ENCODE measurements at places on chromosomes 12 and 14.

GRCh38 chr14:103696070-103696402, 19.2 kb downstream of the XRCC3 start:
- DNase-seq: peak; percentile 37

DNA sequence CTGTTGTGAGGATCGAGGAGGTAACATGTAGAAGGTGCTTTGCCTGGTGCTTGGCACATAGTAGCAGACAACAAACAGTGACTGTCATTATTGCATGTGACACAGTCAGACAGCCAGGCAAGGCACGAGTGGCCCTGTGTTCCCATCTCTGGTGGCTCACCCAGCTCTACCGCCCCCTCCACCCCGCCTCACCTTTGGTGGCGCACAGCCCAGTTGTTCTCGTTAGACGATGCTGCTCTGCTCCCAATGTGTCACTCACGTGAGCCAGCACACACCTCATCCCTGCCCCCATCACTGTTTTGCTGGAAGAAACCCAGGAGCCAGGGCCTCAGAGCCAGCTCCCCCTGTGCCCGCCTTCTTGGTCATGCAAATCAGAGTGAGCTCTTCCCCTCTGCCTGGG, 113.3 kb downstream of the CALM1 start:
- DNase-seq: no peak

GRCh38 chr12:107356266-107356936, 263.1 kb upstream of the CRY1 start:
- DNase-seq: no peak

DNA sequence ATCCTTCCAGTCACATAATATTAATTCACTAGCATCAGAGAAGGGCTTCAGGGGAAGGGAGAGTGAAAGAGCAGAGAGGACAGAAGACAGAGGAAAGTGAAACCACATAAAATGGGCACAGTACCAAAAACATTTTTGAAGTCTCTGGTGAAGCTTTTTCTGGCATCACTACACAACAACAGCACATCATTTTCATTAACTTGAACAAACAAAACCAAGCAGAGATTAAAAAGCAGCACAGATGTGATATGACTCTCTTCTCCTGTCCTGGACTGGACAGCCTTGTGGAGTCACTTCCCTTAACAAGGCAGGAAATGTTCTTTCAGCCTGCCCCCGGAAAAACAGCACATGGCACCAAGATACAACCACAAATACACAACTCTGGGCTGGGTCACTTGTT, 112.0 kb downstream of the TSPAN8 start:
- DNase-seq: no peak

DNA sequence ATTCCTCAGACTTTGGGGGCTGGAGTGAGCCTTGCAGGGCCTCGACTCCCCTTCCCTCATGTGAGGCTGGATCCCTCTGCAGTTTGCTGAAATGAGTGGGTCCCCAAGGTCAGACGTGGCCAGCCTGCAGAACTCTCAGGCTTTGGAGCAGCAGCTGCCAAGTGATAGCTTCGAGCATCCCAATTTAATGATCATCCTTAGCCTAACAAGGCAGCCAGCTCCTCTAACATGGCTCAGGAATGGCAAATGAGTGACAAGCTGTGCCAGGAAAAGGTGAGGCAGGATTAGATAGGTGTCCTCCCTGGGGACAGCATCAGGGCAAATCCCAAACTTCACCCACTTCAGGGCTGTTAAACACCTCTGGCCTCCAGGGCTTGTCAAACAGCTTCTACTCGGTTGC, 130.7 kb upstream of the PWP1 start:
- no peak for DNase-seq

DNA sequence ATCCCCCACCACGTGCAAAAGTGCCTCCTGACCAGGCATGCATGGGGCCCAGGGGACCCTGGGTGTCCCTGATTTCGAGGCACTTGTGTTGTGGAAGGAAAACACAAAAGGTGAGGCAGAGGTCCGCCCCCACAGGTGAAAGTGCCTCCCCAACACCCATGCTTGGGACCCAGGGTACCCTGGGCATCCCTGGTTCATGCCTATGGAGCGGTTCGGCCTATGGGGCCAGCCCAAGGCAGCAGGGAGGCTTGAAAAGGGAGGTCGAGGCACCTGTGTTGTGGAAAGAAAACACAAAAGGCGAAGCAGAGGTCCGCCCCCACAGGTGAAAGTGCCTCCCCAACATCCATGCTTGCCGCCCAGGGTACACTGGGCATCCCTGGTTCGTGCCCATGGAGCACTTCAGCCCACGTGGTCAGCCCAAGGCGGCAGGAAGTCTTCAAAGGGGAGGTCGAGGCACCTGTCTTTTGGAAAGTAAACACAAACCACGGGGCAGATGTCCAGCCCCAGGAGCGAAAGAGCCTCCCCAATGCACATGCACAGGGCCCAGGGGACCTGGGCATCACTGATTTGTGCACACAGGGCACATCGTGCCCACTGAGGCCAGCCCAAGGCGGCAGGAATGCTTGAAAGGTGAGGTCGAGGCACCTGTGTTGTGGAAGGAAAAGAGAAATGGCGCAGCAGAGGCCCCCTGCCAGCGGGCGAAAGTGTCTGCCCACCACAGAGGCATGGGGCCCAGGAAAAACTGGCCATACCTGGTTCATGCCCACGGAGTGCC, 375.5 kb downstream of the ALG10 start:
- peak; percentile 1 for DNase-seq

GRCh38 chr12:52231305-52232202, 1.5 kb upstream of the KRT7 start:
- no peak for DNase-seq

- DNase-seq: peak; percentile 29
Observed at GRCh38 chr14:67526676-67527459, 6.2 kb upstream of the PLEKHH1 start.

DNA sequence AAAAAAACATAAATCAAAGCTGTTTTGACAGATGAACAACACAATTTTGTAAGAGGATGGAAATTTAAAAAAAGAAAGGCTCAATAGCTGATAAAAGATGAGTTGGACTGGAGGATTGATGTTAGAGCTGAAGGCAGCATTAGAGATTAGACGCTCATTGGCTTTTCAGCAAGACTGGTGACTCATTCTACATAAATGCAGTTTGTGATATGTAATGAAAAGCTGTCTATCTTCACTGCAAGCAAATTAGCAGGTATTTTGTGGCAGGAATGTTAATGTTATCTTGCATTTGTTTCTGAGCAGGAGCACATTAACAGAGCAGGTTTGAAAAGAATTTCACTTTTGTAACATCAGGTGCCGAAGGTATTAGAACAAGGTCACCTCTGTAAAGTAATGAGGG, 442.7 kb upstream of the NOVA1 start:
- DNase-seq: no peak

DNA sequence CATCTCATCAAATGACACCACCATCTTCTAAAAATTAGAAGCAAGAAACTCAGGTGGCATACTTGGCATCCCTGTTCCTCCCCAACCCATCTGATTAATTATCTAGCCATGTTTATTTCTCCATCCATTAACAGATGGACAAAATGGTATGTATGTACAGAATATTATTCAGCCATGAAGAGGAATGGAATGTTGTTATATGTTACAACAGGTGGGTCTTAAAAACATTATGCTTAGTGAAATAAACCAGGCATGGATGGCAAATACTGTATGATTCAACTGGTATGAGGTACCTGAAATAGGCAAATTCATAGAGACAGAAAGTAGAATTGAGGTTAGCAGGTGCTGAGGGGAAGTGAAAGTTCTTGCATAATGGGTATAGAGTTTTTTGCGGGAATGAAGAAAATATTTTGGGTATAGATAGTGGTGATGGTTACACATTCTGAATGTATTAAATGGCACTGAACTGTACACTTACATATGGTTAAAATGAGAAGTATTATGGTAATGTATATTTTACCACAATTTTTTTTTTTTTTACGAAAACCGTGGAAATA, 17.5 kb downstream of the YY1 start:
- DNase-seq: no peak

DNA sequence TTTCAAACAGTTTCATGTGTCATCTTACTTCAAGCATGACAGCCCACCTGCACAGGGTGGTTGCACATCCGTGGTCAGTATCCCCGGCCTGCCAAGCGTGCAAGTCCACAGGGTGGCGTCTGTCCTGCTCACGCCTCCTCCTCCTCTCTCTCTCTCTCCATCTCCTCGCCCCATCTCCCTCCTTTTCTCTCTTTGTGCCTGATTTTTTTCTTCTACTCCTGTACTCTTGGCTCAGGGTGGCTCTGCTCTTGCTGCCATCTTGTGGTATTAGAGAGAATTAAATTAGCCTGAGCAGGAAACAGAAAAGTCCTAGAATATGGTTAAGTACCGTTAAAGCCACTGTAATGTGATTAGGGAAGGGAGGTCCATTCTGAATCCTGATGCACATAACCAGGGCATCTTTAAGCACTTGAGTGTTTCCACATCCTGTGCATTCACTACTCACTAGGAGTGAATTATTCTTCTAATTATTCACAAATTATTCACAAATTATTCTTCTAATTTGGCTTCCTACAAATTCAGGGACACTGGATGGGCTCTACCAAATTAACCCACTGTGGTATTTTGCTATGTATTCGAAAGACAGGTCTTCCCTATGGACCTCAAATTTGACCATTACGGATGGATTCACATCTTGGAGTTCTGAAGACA, 25.5 kb upstream of the DTX1 start:
- DNase-seq: peak; percentile 33

GRCh38 chr14:59761851-59762250, 108.7 kb downstream of the RTN1 start:
- no peak for DNase-seq

DNA sequence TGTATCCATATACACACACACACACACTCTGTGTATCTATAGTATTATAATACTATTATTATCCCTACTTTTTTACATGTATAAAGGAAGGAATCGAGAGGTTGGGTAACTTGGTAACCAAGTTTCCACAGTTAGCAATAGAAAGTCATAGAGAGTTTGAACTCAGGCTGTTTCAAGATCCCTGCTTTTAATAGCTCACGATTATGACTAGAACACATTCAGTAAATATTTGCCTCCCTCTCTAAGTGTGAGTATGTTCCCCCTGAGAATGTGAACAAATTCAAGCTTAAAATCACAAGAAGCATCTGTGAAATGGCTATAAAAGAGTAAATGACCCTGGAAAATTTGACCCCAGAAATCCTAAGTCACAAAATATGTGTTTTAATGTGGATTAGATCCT, 11.0 kb upstream of the REP15 start:
- no peak for DNase-seq

GRCh38 chr12:17411662-17412061, 678.3 kb downstream of the RERGL start:
- no peak for DNase-seq

GRCh38 chr14:33068040-33068439, 129.4 kb downstream of the NPAS3 start:
- no peak for DNase-seq

GRCh38 chr14:38080696-38081095, 127.0 kb upstream of the SSTR1 start:
- DNase-seq: no peak

DNA sequence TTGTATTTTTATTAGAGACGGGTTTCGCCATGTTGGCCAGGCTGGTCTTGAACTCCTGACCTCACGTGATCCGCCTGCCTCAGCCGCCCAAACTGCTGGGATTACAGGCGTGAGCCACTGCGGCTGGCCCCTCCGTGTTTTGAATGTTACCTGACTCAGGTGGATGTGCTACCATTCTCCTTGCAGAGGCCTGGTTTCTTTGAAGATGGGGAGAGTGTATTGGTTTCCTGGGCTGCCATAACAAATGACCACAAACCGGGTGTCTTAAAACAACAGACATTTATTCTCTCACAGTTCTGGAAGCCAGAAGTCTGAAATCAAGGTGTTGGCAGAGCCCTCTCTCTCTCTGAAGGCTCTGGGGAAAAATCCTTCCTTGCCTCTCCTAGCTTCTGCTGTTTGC, 98.0 kb downstream of the IRF2BPL start:
- DNase-seq: no peak

DNA sequence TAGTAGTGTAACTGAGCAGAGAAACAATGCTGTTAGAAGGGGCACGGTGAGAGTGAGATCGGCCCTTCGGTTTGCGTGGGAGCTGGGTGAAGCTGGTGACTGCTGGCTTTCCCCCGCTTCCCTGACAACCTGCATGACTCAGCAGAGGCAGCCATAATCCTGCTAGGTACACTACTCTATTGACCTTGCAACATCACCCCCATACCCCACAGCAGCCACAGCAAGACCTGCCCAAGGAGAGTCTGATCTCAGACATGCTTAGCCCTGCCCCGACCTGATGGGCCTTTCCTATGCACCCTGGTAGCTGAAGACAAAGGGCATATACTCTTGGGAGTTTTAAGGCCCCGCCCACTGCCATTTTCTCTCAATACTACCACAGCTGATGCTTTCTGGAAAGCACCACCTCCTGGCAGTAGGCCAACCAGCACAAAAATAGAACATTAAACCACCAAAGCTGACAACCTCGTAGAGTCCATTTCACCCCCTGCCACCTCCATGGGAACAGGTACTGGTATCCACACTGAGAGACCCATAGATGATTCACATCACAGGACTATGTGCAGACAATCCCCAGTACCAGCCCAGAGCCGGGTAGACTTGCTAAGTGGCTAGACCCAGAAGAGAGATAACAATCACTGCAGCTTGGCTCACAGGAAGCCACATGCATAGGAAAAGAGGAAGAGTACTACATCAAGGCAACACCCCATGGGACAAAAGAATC, 75.9 kb upstream of the RGS6 start:
- no peak for DNase-seq

DNA sequence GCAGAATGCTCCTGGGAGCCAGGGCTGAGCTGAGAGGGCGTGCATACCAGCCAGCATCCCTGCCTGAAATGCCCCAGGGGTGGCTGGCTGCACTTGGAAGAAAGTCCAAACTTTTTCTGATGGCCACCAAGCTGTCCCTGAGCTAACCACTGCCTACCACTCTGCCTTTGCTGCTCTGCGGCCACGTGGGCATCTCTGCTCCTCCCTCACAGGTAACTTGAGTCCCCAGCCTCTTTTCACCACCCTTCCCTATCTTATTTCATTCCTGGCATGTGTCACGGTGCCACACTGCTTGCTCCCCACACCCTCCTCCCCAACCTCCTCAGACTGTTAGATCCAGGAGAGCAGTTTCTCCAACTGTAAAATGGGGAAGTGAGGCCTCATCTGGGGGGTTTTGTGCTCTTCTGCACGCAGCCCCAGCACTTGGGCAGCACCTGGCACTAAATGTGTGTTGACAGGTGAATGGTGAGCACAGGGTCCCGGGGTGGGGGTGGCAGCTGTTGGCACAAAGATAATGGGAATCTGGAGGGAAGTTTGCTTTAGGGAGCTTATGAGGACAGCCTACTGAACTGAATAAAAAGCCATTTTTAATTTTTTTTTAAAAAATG, 113.0 kb downstream of the GLT1D1 start:
- no peak for DNase-seq

- DNase-seq: no peak
Observed at GRCh38 chr14:103867523-103867953, 20.2 kb upstream of the PPP1R13B start.

GRCh38 chr12:49910331-49911212, 6.9 kb upstream of the FAIM2 start:
- DNase-seq: no peak

DNA sequence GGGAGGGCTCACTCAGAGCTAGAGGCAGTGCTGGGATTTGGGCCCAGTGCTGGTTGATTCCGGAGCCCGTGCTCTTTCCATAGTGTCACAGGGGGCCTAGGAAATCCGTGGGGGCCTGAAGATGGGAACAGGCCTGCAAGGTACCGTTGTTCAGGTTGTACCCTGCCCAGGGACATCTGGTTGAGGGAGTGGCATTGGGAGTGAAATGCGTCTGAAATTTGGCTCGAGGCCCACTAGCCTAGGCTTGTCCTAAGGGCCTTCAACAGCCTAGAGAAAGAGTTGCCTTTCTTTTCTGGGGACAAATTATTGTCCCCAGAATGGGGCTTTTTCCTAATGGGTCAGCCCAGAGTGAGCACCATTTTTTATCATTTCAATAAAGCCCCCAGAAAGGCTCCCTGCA, 26.4 kb upstream of the FAM222A start:
- DNase-seq: no peak
